ENCODE measurements at places on chromosomes 1 and 21. TPM values are rescaled to one million over a fixed set of nuclear protein-coding genes. Genes with fewer than 3 reads are reported as not detected.

Gene CCT3
- total RNA-seq, result 1,191 TPM

Gene TCHH
- not detected for total RNA-seq

Gene PADI2
- total RNA-seq, result 0.31 TPM

Gene SPATA21
- total RNA-seq, result not detected

Gene GBP3
- 1.7 TPM for total RNA-seq

Gene PADI3
- 2.1 TPM for total RNA-seq

Gene SAMSN1
- not detected for total RNA-seq

Gene KCNH1
- total RNA-seq, result 5.3 TPM

Gene ZNF695
- total RNA-seq, result 11.4 TPM

Gene NUF2
- 74.7 TPM for total RNA-seq

Gene LCE3E
- not detected for total RNA-seq

Gene CDK18
- total RNA-seq, result 31.5 TPM

Gene HES4
- total RNA-seq, result 10.0 TPM

Gene DHDDS
- total RNA-seq, result 36.1 TPM

DNA sequence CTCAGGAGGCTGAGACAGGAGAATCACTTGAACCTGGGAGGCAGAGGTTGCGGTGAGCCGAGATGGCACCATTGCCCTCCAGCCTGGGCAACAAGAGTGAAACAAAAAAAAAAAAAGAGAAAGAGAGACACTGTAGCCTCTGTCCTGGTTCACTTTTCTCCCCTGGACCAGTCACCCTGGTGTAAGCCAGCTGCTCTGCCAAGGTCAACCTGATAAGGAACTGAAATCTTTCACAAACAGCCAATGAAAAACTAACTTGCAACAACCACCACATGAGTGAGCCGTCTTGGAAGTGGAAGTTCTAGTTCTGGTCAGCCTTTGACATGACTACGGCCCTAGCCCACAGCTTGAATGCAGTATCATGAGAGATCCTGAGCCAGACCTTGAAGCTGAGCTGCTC lies 36.8 kb upstream of the CXADR start:
- DNase-seq, result no peak

DNA sequence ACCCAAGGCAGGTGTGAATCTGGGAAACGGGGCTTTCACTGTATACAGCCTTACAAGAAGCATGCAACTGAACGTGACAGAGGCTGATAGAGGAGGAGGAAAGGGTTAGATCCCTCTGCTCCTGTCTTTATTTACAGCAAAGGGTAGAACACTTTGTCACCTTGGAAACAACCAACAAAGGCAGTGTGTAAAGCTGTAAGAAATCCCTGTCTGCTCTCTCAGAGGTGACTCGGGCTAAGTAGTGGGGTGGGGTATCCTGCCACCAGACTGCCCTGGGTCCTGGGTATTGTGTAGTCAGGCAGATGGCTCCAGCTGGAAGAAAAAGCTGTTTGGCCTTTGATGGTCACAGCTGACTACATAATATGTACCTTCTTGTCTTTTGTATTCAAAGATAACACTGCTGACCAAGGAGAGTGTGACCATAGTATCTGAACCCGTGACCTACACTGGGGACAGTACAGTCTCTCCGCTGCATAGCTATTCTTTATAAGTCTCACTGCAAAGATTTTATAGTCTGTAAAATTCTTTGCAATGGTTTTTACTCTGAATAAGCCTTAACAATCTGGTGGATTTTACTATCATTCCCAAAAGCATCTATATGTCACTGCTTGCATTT lies 22.1 kb upstream of the POU2F1 start:
- DNase-seq, result no peak

DNA sequence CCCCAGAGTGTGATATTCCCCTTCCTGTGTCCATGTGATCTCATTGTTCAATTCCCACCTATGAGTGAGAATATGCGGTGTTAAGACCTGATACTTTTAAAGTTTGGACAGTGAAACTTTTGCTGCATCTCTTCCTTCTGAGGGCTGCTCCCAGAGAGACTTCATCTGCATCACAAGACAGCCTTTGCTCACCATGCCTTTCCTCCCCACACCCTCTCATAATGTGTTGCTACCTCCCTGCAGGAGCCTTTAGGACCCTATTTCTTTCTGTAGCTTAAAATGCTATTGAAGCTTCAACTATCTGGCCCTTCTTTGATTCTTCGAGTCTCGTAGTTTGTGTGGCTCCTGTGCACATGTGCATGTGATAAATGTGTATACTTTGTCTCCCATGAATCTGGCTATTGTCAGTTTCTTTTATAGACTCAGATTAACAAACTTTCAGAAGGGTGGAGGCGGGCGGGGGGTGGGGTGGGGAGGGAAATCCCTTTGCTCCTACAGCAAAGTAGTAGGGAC lies 23.7 kb downstream of the LEPR start:
- no peak for DNase-seq

- no peak for DNase-seq
Observed at GRCh38 chr21:31872452-31873274, at the start of gene HUNK. HUNK (plus strand) TSS chr21:31873020; CDS start chr21:31873675, 655 bp downstream.

DNA sequence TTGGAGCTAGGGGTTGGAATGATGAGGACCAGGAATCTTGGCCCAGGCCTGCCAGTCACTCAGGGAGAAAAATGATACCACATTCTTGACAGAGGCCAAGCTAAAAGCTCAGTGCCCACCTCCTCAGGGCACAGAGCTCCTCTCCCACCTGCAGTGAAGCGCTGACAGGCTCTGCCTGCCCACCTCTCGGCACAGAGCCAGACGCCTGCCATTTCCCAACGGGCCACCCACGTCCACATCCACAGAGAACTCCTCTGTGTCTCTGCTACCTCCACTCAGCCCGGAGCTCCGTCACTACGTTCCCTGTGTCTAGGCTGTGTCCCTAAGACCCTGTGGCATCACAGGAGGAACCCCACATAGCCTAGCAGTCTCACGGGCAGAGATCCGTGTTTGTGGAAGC lies 60.8 kb downstream of the MRPL37 start:
- no peak for DNase-seq

DNA sequence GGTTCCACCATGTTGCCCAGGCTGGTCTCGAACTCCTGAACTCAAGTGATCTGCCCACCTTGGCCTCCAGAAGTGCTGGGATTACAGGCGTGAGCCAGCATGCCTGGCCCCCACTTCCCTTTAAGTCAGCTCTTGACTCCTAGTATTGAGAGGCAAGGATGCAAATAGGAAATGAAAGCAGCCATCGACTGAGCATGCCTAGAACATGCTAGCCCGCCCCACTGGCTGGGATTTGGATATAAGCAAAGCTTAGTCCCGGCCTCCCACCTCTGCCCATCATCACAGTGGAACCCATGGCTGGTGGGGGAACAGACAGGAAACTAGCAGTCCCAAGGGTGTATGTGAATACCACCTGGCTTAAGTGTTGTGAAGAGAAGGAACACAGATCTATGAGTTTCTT lies 10.5 kb downstream of the C1orf167 start:
- DNase-seq, result no peak

DNA sequence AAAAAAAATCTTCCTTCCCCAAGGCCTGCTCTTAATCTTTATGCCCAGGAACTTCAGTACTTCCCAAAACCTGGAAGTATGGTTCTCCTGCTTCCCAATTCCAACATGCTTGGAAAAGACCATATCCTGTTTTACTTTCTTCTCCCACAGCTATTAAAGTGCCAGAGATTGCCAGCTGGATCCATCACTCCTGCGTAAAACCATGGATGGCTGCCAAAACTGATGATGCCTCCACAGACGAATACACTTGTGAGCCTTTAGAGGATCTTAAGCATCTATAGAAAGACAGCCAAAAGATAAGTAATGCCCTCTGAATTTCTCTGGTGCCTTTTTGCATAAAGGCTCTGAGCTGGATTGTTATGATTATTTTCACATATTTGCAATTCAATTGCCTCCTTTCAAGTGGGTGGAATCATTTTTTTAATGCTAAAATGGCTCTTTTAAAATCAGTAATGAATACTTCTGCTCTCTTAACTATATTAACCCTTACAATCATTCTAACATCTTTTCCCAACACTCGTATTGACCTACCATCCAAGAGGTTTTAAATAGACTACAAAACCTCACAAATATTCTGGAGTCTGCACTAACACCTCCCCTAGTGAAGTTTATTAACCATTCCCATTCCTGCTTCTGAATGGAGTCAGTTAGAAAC lies 1807.8 kb downstream of the BRINP3 start:
- DNase-seq, result peak; percentile 77

DNA sequence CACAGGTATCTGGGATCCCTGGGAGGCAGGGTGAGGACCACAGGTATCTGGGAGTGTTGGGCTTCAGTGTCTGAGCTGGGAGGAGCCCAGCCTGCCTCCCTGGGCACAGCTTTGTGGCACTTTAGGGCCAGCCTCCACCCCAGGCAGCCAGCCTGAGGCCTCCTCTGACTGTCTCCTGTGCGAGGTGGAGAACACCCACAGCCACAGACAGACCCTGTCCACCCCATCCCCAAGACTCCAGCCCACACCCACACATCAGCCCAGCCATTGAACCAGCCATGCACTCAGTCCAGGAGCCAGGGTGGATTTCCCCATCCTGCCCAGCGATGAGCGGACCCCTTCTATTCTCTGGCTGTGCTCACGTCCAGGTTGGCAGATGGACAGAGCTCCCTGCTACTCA lies 21.8 kb upstream of the TNFRSF1B start:
- no peak for DNase-seq

DNA sequence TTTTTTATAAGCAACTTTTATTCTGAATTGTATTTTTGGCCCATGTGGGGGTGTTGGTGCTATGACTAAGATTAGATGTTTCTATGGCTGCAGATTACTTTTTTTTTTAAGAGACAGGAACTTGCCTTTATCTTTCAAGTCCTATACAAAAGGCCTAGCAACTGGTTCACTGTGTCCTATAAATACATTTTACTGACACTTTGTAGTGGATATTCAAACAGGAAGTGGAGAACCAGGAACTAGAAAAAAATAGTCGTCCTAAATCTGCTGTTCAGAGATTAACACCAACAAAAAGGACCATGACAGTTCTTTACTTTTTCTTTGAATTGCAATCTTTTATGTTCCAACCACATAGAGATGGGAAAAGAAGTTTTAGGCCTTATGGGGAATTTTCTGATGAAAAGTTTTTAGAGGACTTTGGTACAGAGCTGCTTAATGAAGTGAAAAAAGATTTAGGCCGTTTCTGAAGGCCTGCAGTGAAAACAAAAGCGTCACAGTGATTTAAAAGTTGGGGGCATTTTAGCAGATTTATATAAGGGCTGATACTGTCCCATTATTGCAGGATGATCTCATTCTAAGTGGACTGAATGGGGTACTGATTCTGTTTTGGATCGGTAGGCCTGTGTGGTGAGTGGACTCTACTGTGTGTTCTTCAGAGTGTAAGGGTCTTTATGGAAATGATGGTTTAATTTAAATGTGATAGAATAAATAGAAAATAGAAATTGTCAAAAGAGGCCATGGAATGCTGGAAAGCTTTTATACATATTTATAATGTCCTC lies 136.4 kb upstream of the DEPDC1 start:
- DNase-seq, result no peak

- no peak for DNase-seq
Observed at GRCh38 chr1:55210990-55211801, 4.0 kb downstream of the USP24 start.

DNA sequence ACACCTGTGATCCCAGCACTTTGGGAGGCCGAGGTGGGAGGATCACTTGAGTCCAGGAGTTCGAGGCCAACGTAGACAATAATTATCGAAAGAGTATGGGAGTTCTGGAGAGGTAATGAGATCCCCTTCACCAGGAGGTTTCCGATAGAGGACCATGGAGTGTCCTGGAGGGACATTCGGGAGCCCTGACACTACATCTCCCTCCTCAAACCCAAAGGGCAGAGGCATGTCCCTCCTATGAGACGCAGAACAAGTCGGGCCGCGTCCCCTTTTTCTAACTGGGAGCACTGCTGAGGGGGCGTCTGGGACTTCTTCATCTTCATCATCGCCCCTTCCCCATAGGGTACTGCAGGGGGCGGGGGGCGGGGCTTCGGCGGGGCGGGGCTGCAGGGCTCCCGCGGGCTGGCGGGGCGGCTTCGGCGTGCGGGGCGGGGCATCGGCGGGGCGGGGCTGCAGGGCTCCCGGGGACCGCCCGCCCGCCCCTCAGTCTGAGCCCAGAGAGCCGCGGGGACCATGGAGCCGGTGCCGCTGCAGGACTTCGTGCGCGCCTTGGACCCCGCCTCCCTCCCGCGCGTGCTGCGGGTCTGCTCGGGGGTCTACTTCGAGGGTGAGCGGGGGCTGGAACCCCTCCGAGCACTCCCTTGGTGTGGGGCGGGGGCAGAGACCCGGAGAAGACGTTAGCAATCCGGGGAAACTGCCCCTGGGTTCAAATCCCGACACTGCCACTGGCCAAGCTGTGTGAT lies at the start of gene THEMIS2:
Gene THEMIS2, plus strand, starts transcription at position 486 of the 743 bp plus-strand sequence. Its CDS starts 28 bp downstream, at position 514.
- DNase-seq, result no peak

DNA sequence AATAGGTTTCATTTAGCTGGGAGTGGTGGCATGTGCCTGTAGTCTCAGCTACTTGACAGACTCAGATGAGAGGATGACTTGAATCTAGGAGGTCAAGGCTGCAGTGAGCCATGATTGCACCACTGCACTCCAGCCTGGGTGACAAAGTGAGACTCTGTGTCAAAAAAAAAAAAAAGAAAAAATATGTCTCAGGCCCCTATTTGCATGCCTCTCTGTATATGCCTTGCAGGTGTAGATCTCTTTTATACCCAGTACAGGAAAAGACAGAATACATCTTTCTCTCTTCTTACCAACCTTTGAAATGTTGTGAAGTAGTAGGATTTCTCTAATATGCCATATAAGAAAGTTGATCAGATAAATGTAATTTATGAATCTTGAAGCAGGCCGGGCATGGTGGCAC lies 6.4 kb downstream of the CNR2 start:
- DNase-seq, result no peak
